ENCODE measurements at places on chromosomes 5 and 9.
A peak's percentile ranks its signal among the peaks of the same experiment; 100 is the strongest.

DNA sequence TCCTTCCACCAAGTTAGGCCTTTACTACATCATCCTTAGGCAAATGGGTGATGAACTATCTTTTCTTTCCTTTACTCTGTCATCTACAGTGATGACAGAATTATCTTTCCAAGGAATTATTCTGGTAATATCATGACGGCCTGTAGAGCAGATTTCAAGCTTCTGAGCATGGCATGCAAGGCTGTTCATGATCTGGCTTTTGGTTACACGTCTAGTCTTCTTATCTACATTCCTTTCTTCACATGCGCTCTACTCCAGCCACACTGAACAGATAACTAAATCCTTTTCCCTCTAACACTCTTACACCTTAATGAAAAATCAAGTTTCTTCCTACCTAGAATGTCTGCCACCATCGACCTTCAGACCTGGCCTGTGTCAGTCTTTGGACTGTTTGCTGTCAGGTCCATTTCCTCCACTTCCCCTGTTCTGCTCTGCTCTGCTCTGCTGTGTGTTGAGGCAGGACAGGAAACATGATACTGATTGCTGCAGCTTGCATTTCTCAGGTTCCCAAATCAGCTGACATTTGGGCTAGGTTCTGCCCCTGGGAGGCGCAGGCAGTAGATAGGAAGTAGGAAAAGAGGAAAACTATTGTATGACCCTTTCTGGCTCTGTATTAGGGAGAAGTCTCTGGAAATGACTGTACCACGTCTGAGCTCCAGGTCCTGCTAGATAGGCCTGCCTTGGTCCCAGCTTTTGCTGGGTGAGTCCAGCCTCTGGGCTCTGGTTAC is 4.2 kb downstream of the SCGB3A2 start:
- DNase-seq: no peak

- DNase-seq: no peak
Observed at GRCh38 chr9:78788101-78788500, 491.2 kb downstream of the PSAT1 start.

DNA sequence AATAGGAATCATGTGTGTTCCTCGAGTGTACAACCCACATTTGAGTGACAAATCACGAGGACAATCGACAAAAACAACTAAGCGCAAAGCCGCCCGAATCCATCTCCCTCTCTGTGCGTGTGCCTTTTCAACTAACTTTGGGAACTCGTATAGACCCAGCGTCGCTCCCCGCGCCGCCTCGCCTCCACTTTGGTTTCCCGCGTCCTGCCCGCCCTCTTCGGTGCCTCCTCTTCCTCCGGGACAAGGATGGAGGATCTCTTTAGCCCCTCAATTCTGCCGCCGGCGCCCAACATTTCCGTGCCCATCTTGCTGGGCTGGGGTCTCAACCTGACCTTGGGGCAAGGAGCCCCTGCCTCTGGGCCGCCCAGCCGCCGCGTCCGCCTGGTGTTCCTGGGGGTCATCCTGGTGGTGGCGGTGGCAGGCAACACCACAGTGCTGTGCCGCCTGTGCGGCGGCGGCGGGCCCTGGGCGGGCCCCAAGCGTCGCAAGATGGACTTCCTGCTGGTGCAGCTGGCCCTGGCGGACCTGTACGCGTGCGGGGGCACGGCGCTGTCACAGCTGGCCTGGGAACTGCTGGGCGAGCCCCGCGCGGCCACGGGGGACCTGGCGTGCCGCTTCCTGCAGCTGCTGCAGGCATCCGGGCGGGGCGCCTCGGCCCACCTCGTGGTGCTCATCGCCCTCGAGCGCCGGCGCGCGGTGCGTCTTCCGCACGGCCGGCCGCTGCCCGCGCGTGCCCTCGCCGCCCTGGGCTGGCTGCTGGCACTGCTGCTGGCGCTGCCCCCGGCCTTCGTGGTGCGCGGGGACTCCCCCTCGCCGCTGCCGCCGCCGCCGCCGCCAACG is at the start of gene GPR150:
Gene GPR150 (plus strand): TSS at position 58 of the 840 bp plus-strand sequence. CDS start 189 bp downstream, at position 247.
- DNase-seq: peak; percentile 61

- DNase-seq: no peak
Observed at GRCh38 chr9:106892632-106893031, 29.7 kb downstream of the ZNF462 start.

DNA sequence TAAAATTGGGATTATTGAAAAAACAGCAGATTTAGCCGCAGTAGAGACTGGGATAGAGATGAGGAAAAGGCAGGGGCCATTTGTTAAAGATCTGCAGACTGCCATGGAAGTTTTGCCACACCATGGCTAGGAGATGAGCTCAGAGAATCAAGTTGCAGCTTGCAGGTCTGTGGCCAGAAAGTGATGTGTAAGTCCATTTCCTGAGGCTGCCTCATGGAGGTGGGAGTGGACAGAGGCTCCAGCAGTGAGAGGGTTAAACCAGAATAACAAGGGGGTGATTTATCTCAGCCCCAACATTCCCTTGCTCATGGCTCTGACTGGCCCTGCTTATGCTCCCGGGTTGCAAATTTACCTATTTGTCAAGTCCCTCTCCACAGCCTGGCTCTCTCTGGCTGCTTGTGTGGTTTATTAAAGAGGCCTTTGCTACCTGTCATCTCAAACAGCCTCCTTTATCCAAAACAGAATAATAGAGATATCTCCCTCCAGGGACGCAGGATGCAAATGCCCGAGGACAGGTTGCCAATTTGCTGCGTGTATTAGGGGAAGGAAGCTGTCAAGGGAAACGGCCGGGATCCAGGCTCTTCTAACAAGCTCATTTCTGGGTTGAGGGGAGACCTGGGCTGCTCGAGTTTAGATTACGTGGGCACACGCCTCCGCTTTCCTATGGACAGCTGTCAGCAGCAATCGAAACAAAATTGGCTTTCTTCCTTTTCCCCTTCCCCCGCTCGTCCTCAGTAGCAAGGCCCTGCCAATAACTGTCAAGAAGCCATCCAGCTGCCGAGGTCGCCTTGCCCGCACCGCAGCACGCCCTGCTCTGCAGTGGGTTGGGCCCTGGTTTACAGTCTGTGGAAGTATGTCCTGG is 72.8 kb upstream of the PITX1 start:
- DNase-seq: peak; percentile 34

DNA sequence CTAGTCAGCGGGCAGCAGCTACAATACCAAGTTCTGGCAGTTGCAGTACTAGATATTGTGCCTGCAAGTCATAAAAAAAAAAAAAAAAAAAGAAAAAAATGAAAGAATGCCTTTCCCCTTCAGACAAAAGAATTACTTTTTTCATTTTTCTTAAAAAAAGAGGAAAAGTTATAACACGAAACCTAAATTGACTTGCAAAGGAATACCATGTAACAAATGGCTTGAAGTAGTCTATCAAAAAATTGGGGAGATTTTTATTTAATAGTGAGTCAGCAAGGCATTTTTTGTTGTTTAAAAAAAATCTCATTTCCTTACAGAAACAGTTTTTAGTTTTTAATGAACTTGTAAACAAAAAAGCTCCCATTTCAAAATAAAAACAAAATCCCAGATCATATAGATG is 55.6 kb downstream of the CSNK1A1 start:
- no peak for DNase-seq

DNA sequence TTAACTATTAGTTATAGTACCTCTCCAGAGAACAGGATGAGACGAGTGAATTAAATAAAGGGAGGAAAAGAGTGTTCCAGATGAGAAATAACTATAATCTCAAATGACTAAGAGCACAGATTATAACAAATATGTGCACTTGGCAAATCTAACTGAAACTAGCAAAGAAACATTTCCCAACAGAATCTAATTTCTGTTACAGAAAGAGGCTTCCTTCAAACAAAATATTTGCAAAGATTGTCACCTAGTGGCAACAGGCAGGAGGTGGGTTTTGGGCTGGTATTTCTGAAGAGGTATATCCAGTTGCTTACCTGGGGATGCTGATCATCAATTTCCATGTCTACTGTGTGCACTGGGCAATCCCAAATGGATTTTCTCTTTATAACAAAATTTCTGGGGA is 5.6 kb upstream of the SPDL1 start:
- peak; percentile 21 for DNase-seq

DNA sequence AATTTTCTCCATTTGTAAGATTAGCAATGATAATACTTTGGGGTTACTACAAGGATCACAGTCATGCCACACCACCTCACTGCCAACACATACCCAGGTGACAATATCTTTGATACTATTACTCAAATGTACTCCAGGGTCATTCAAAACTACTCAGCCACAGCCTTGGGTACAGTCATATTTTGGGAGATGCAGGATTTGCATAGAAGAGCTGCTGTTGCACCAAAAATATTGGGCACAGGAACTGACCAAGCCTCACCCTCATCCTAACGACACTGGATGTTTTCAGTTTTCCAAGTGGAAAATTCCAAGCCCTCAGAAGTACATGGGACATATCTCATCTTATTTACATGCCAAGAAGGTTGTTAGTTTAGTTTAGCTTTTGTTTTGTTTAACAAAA is 120.9 kb upstream of the C6 start:
- no peak for DNase-seq

GRCh38 chr5:50874306-50875001 is 208.0 kb downstream of the PARP8 start:
- no peak for DNase-seq

DNA sequence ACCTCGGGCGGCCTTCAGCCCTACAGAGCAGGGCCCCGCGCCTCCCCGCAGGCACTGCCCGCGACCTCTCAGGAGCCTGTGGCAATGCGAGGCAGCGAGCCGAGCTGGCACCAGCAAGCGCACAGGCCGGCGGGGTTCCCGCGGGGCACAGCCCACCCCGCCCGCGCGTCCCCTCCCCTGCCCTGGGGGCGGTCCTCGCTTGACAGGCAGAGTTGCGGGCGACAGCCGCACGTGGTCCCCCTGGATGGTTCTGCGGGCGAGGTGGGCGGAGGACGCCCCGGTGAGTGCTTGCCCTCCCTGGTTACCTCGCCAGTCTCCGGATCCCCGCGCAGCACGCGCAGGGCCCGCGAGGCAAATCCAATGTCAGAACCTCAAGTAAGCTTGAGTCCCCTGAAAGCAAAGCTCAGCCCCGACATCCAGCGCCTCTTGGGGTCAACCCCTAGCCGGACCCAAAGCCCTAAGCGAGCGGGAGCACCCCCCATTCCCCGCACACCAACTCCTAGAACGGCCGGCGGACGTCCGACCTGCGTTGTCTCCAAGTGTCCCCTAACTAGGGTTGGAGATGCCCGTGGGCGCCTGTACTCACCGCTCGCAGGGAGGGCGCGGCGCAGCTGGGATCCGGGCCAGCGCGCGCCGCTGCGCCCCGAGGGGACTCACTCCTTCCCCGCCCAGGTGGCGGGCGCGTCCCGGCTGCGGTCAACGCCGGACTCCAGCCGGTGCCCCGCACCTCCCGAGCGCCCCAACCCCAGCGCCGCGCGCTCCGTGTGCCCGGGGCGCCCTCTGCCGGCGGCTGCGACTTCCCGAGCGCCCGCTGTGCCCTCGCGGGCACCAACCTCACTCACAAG is at the start of gene DRD1:
Gene DRD1 (minus strand): TSS at position 123 of the 845 bp plus-strand sequence. CDS start 1,083 bp downstream, outside the sequence.
- DNase-seq: peak; percentile 69

DNA sequence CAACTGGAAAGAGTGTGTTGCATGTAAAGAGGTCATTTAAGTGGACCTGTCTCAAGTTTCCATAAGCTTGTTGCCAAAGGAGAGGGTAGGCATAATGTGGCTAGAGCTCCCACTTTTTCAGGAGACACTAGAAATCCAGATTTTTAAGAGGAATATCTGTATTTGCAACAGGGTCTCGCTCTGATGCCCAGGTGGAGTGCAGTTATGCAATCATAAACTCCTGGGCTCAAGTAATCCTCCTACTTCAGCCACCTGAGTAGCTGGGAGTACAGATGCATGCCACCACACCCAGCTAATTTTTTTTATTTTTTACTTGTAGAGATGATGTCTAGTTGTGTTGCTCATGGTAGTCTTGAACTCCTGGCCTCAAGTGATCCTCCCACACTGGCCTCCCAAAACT is 183.5 kb downstream of the NIPBL start:
- no peak for DNase-seq

DNA sequence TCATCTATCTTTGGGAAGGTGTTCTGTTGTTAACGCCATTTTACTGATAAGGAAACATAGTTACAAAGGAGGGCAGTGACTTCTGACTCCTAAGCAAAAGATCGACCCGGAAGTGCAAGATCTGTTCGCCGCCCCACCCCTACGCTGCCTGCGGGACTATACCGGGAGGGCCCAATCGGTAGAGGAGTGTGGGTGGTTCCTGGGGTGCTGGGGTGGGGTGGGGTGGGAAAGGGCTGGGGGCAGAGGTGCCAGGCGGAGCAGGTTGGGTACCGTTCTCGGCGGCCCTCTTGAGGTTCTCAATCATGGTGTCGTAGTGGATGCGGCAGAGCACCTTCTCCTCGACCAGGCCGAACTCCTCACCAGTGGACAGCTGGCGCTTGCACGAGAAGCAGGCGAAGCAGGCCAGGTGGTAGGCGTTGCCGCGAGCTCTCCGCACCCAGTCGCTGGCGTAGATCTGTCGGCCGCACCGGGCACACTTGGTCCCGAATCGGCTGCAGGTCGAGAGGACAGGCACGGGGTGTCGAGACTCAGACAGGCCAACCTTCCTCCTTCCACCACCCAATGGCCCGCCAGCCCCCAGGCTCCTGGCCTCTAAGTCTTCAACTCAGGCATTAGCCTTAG is 11.8 kb downstream of the LHX6 start:
- no peak for DNase-seq

DNA sequence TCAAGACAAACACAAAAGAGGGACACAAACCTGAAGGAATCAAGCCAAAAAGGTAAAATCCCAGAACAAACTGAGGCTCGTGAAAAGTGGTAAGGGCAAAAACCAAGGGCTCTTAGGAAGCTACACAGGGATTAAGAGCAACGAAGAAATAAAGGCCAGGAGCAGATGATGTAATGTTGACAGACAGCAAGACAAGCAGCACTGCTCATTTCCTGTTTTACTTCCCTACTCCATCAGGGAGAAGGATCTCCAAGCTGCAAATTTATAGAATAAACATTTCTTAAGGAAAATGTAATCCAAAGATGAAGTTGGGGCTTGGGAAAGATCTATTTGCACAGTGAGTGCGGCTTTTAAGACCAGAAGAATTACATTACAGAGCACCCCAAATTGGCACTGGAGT is 182.3 kb upstream of the MAP1B start:
- peak; percentile 3 for DNase-seq

DNA sequence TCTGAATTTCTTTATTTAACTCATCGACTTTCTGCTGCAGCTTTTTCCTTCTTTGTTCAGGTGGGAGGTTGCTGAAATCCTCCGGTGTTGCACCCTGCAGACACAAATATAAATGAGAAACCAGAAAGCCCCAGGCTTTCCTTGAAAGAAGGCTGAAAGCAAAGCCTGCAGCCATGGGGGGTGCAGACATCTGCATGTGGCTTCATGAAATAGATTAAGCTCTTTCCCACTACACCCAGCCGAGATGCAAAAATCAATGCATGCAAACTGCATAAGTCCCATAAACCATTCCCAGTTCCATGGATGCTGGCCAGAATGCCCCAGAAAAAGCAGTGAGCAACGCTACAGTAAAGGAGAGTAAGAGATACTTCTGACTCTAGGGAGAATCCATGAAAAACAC is 73.6 kb downstream of the USP20 start:
- DNase-seq: no peak
